ENCODE measurements at places on chromosomes 1 and 21.

- no peak for DNase-seq
Measured at GRCh38 chr1:227900571-227901051, 47.1 kb downstream of the WNT9A start.

- no peak for DNase-seq
Measured at GRCh38 chr1:48718705-48719104, 58.0 kb downstream of the BEND5 start.

DNA sequence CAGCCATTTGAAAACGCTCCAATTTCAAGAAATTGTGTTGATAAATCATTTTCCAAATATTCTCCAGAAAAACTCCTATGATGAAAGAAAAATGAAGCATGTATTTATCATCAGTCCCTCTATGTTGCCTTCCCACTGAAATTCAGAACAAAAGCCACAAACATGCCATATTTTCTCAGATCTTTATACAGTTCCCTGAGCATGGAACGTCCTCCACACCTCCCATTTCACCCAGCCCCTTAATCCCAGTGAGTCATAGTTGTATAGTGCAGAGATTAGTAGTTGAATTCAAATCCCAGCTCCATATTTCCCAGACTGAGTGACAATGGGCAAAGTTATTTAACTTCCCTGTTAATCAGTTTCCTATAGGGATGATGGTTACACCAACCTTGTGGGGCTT, 20.6 kb upstream of the NPL start:
- no peak for DNase-seq

DNA sequence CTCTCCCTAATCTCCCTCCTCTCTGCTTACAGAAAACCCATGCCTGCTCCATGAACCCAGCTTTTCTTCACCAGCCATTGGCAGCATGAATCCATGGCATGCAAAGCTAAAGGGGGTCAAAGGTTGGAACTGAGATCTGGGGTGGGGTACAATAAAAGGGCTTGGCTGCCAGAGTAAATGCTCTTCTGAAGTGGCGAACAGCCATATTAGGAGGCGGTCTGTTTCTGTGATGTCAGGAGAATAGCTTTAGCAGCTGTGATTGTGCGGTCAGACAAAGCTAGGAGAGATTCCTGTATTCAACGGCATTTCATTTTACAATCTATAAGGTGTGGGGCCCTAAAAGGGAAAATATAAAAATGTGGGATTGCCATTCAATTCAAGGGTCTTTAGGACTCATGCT, 71.7 kb upstream of the TMPRSS2 start:
- DNase-seq, result no peak

- no peak for DNase-seq
Measured at GRCh38 chr1:212121779-212122178, 86.2 kb downstream of the DTL start.

DNA sequence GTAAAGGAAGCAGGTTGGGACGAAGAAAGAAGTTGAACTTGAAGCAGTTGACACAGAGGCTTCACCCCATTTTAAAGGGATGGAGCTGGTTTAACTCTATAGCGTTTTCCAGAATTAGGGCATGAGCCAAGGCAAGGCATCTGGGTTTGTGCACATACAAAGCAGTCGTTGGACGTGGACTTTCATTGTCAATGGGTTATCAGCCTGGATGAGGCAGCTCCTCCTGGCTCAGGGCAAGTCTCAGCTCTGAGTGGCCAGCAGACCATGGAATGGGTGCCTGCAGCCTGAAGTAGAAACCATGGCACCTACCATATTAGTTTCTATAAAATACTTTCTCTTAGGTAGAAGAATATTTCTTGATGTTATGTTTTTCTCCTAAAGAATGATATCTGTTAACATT, 163.8 kb upstream of the KCNK2 start:
- no peak for DNase-seq

- DNase-seq, result no peak
Measured at GRCh38 chr1:119554183-119554582, 47.2 kb downstream of the HSD3B1 start.

DNA sequence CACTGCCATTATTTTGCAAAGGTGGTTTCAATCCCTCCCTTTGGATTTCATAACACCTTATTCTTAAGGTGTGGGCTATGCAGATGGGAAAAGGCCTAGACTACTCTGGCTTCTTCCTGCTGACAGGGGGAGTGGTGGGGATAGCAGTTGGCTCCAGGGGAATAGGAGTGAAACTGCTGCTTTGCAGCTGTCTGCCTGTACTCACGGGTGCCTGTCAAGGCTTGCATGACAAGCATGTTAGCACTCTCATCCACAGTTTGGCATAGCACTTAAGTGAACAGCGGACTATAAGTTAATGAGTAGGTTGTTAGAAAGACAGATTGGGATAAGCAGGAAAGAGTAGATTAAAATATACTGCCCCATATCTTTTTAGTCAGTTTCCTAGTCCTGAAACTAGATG, 287.5 kb upstream of the DAB1 start:
- no peak for DNase-seq

DNA sequence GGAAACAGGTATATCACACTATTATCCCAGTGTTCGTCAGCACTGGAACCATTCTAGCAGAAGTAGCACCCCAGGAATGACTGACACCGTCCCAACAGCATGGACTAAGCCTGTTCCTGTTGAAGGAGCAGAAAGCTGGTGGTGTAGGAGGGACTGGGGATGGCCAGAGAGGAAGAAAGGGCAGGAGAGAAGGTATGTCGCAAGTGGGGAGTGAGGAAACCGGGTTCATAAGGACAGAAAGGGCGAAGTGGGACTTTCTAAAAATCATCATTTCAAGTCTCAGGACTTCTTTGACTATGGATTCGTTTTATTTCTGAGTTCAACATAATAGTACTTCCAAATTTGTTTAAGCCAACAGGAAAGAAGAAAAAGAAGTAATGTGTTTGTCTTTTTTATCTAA, 19.7 kb upstream of the MX1 start:
- DNase-seq, result no peak

GRCh38 chr1:94001397-94002045, 92.3 kb upstream of the GCLM start:
- DNase-seq, result no peak

GRCh38 chr21:29340228-29340627, 41.5 kb downstream of the BACH1 start:
- DNase-seq, result no peak

DNA sequence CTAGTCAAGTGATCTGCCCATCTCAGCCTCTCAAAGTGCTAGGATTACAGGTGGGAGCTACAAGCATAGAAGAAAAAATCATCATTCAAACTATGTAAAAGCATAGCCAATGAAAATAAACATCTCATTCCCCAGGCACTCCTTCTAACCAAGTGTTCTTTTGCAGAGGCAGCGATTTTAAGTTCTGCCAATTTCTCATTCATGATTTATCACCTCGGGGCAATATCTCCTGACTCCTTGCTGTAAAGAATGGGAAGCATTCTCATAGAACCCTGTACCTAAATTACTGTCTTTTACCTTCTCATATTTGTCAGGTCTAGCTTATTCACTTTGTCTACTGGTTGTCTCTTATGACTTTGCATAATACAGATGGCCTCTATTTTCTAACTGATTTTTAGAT, 32.5 kb upstream of the IVNS1ABP start:
- no peak for DNase-seq

DNA sequence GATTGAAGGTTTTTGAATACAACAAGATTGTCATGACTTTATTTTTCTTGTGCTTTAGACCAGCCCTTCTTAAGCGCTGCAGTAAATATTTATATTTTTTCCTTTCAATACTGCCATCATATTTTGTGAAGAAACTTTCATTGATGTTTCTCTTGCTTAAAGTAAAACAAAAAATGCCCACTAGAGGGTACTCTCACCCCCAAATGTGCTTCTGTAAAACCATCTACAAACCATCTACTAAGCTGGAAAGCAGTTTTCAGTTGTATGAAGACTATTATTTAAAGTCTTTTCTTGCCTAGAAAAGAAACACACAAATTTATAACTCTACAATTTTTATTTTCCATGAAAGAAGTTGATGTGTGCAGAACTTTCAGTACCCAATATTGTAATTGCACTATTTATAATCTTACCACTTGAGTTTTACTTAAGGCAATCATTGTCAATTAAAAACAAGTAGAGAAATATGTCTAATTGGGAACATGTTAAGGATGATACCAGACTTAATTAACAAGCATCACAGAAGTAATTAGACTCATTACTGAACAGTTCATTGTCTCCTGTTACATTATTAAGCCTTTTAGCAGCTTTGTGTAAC, 10.7 kb downstream of the LEPR start:
- no peak for DNase-seq

GRCh38 chr1:19824541-19824940, 9.5 kb upstream of the RNF186 start:
- no peak for DNase-seq

DNA sequence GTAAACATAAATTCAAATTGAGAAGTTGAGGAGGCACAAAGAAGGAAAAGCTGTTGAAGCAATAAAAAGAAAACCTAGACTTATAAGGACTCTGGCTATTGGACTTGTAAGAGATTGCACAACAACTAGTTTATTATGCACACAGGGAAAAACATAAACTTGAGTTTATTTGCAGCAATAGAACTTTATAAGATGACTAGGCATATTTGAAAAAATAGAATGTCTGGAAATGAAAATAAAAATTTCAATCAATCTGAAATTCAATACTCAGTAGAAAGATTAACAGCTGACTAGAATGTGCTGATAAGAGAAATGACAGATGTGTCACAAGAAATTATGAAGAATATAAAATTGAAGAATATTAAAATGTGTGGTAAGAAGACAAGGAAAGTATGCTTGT, 505.4 kb upstream of the ZP4 start:
- DNase-seq, result no peak

- no peak for DNase-seq
Measured at GRCh38 chr1:172754609-172755008, 95.7 kb downstream of the FASLG start.

DNA sequence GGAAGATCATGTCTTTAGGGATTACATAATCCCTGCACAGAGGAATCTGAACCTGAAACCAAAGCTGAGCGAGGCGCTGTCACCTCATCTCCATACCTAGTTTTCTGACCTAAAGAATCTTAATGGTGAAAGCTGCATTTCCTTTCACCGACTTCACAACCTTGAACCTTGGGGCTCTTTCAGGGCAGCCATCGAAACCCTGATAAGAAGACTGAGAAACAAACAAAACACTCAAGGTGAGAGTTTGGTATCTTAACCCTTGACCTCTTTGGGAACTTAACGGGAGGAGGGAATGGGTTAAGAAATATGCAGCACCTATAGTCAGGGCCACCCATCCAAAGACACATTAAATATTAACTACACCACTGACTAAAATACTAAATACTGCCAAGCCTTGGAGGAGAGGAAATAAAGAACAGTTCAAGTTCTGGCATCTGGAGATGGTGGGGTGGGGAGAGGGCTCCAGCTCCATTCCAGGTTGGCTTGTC, 2.0 kb downstream of the C1orf116 start:
- no peak for DNase-seq

- no peak for DNase-seq
Measured at GRCh38 chr1:241212628-241213027, 144.4 kb downstream of the RGS7 start.

GRCh38 chr1:209556162-209556690, 27.3 kb upstream of the CAMK1G start:
- DNase-seq, result no peak

- no peak for DNase-seq
Measured at GRCh38 chr21:38759413-38759812, 46.3 kb upstream of the ETS2 start.

GRCh38 chr1:191831572-191831971, 326.7 kb upstream of the RGS18 start:
- no peak for DNase-seq

- no peak for DNase-seq
Measured at GRCh38 chr1:119250299-119250698, 109.8 kb upstream of the WARS2 start.

DNA sequence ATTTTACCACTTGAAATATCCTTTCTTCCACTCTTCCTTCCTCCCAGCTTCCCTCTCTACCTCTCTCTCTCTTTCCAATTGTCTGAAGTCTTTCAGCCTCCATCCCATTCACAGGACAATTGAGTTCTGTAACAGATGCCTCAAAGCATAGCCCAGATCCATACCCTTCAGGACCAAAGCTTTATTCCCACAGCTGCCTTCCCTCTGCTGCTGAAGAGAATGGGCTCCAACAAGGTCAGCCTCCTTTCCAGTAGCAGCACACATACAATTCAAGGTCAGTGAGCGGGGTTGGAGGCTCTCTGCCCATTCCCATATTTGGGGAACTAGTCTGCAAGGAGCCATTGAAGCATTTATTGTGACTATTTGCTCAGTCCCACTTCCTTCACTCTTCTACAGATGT, 179.9 kb downstream of the DPYD start:
- no peak for DNase-seq

GRCh38 chr1:10692401-10693021, 103.9 kb downstream of the CASZ1 start:
- peak; percentile 51 for DNase-seq

GRCh38 chr1:204357551-204358490, 1.9 kb downstream of the PLEKHA6 start:
- DNase-seq, result no peak

- no peak for DNase-seq
Measured at GRCh38 chr1:118275472-118276115, 90.6 kb upstream of the SPAG17 start.

DNA sequence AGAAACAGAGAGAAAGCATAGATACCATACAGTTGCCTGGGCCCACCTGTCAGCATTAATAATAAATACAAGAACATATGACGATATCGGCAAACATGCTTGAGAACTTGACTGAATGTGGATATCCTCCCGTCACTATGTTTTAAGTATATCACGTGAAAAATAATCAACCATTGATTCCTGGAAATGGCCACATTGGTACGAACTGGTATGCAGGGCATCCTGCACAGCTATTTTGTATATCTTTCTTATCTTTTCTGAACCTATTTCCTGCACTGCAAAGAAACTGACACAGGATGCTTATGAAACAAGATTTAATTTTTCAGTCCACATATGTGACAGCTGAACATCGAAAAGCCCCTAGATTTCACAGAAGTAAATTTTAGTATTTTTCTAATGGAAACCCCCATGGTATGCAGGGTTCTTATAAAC, 22.8 kb upstream of the RGS1 start:
- no peak for DNase-seq

GRCh38 chr1:65469126-65469888, 48.8 kb downstream of the LEPR start:
- DNase-seq, result no peak

- DNase-seq, result peak; percentile 64
Measured at GRCh38 chr1:231040019-231040799, at the start of gene FAM89A. Gene FAM89A, minus strand, starts transcription at chr1:231040254. Its CDS starts 43 bp downstream, at chr1:231040211.

DNA sequence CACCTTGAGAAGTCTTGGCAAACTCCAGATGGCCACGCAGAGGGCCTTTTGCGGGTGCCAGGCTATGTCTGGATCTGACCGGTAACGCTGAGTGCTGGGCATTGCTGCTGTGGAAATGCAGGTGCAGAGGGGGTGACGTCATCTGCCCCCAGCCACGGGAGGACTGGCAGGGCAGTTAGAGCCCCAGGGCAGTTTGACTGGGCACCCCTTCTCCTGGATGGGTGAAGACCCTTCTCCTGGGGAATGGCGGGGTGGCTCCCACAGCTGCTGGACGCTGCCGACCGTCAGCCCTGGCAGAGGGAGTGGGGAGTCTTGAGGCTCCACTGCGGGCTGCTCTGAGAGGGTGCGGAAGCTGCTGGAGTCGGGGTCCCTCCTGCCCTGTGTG, 12.6 kb upstream of the EDN2 start:
- no peak for DNase-seq

Data from activated CD4-positive, alpha-beta T cell treated with anti-CD3 and anti-CD28 coated beads for 1 hour (primary cell).